ENCODE measurements at places on chromosomes 16 and 17.

DNA sequence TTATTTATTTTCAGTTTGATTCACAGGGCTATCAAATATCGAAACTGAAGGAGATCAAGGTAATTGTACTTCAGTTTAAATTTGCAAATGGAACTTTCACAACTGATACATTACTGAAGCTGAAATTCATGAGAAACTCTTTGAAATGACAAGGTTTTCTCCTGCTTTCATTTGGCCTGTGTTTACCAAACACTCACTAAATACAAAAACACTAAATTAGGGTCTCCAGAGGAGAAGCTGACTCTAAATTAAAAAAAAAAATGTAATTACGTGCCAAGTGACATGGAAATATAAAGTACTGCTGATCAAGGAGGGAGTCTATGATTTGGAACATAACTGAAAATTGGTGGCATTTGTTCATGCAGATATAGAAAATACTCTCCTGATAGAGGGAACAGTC lies 205.8 kb downstream of the CDH11 start:
- DNase-seq: no peak

- no peak for DNase-seq
These were observed 514 bp downstream of the THRA start for GRCh38 chr17:40063187-40063771.

DNA sequence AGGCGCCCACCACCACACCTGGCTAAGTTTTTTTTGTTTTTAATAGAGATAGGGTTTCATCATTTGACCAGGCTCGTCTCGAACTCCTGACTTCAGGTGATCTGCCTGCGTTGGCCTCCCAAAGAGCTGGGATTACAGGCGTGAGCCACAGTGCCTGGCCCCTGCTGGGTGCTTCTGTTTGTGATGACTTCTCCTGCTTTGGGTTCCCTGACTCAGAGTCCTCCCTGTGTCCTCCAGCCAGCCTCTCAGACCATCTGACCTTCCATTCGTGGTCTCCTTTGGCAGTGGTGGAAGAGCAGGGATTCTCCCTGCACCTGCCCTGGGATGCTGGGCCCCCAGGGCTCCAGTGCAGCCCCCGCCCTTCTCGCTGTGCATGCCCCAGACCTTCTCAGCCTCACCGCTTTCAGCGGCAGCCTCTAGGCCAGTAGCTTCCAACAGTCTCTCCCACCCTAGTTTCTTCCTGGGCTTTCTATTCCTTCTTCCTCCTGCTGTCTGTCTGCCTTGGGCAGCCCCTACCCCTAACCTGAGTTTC lies 13.2 kb downstream of the BEAN1 start:
- no peak for DNase-seq

DNA sequence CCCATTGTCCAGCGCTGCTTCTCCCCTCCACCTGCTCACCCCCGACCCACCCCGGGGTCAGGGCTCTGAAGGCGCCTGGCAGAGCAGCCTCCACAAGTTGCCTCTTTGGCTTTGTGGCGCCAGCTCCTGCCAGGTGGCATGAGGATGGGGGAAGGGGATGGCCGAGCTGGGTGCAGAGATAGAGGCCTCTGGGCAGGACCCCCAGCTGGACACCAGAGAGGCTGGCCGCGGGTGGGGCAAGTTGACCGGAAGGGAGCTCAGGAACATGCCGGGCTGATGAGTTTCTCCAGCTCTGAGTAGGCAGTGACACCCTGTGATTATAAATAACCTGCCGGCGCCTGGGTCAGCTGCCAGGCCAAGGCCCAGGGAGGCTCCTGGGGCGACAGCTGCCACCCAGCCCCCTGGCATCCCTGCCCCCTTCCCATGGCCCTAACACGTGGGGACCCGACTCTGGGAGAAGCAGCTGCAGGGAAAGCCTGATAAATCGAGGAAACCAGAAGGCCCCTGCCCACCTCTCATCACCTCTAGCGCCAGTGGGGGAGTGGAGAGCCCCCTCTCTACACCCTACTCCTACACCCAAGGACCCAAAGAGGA lies 729 bp downstream of the P2RX5 start:
- DNase-seq: no peak

- DNase-seq: no peak
These were observed 332.8 kb upstream of the ERCC4 start for GRCh38 chr16:13587181-13587580.

GRCh38 chr17:15514469-15514868 lies 47.0 kb upstream of the CDRT4 start:
- DNase-seq: no peak

- DNase-seq: peak; percentile 51
These were observed 9.7 kb downstream of the RMI2 start for GRCh38 chr16:11354733-11355574.

- DNase-seq: no peak
These were observed 6.1 kb downstream of the HAPSTR1 start for GRCh38 chr16:9097266-9098219.

- DNase-seq: no peak
These were observed 12.5 kb downstream of the CMTM3 start for GRCh38 chr16:66617010-66617434.

- DNase-seq: no peak
These were observed 65.4 kb downstream of the MRC2 start for GRCh38 chr17:62692721-62693431.

DNA sequence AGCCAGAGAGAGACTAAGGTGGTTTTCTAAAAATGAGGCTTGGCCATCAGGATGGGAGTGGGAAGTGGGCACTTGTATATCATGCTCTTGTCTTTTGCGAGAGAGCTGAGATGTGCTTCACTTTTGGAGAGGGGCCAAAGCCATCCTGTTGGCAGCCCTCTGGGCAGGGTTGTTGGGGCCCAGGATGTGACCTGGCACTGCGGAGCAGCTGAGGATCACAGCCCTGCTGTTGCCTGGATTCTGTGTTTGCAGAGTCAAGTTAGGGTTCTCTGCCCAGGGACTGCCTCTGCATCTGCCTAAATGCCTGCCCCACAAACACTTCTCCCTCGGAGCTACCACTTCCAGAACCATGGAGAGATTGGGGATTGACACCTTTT lies 71.2 kb downstream of the PLD6 start:
- DNase-seq: no peak

DNA sequence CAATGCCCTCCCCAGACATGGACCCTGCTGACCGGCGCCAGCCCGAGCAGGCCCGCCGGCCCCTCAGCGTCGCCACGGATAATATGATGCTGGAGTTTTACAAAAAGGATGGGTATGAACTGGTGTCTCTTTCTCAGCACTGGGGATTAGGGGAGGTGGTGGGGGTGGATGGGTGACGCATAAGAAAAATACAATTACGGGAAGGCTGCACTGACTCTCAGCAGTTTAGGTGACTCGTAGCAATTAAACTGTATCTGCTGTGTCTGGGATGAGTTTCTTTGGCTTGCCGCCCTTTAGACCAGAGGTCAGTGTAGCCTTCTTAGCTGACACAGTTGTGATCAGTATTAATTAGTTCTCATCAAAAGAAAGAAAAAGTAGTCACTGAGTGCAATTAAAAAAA lies 59.0 kb downstream of the ELAC2 start:
- DNase-seq: no peak

DNA sequence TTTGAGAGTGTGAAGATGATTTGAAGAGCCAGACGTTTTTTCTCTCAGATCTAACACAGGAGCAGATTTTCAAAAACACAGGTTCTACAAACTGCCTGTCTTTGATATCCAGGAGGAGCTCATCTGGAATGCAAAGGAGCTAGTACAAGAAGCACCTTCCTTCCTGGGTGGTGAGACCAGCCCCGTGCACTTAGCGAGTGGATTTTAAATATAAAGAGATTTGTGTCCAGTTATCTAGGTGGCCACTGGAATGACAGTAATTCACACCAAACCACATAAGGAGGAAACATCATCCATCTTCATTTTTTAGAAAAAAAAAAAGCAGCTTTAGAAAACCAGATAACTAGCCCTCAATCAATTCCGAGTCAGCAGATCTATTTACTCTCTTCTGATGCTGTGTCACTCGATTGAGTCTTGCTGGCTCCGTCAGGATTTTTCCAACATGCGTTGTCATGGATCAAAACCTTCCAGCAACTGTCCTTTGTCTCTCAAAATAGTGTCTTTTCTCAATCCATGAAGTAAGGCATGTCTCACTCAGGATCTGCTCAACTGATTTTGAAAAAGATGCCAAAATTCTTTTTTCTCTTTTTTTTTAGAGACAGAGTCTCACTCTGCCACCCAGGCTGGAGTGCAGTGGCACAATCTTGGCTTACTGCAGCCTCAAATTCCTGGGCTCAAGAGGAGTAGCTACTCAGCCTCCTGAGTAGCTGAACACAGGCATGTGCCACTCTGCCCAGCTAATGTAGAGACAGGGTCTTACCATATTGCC lies 451.2 kb upstream of the PSMD7 start:
- no peak for DNase-seq

- no peak for DNase-seq
These were observed 496 bp downstream of the TOX3 start for GRCh38 chr16:52546291-52547003.

- DNase-seq: no peak
These were observed 48.7 kb downstream of the GPRC5B start for GRCh38 chr16:19835968-19836421.

- DNase-seq: no peak
These were observed 4.0 kb downstream of the AKTIP start for GRCh38 chr16:53498984-53499383.

GRCh38 chr17:11256877-11257276 lies 15.9 kb downstream of the SHISA6 start:
- DNase-seq: no peak

GRCh38 chr17:31320241-31320640 lies 1.2 kb downstream of the EVI2A start:
- DNase-seq: no peak

DNA sequence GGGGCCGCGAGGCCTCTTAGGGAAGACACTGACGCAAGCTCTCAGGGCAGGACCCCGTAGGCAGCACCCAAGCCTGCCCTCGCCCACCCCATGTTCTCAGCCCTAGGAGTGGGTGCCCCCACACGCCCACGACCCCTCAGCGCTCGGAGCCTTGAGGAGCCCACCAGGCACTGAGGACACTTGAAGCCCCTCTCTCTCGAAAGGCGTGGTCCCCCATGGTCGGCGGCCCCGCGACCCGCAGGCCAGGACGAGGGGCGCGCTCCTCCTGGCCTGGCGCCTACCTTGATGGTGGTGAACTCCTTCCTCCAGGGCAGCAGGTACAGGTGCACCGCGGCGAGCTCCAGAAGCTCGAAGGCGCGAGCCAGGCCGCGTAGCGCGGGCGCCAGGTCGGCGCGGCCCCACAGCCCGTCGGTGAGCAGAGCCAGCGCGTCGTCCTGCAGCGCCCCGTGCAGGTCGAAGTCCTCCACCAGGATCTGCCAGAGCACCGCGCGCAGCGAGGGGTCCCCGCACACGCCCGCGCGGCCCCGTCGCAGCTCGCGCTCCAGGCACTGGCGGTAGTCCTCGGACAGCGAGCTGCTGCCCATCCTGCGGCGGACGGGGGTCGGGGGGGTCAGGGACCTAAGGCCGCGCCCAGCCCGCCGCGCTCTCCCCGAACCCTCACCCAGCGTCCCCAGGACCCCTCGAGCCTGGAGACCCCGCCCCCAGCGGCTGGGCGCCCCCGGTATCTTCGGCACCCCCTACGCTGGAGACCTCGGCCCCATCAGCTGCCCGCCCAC lies 668 bp downstream of the SPATA2L start:
- peak; percentile 50 for DNase-seq

GRCh38 chr17:47742319-47743181 lies 9.5 kb downstream of the TBX21 start:
- DNase-seq: peak; percentile 28

DNA sequence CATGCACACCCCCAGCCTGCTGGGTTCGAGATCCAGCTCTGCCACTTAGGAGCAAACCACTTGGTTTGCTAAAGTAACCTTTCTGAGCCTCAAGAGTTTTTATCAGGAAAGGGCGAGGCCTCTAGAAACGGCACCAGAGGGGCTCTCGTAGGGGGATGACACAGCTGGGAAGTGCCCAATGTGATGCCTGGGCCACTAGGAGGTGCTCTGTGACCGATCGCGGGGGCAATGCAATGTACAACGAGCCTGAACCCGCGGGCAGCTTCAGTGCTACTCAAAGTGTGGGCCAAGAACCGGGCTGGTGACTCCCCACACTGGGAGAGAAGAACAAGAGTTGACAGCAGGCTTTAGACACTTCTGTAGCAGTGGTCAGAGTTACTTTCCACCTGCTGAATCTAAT lies 9.4 kb downstream of the C16orf89 start:
- DNase-seq: peak; percentile 4

DNA sequence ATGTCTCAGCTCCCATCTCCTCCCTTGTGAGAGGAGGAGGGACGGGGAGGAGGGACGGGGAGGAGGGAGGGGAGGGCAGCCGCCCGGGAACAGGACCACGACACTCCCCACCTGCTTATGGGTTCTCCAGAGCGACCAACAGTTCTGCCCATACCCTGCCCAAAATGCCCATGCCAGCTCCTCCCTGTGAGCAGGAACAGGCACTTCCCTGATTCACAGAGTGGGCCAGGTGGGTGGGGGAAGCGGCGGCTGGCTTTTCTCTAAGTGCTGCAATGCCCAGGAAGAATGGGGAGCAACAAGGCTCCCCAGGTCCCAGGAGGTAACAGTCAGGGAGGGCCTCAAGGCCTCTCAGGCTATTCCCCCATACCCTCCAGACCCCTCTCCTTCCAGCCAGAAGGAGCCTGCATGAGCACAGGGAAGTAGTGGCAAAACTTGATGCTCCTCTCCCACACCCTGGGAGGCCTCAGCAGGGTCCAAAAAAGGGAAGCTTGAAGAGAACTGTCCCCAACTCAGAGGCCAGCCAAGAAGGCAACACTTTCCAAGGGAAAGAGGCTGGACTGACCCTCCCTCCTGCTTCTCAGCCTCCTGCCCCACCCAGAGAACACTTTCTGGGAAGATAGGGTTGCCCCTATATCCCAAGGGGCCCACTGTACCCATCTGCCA lies 53.8 kb downstream of the MYO18A start:
- no peak for DNase-seq

- DNase-seq: no peak
These were observed 72.1 kb downstream of the PDPK1 start for GRCh38 chr16:2609827-2610470.

DNA sequence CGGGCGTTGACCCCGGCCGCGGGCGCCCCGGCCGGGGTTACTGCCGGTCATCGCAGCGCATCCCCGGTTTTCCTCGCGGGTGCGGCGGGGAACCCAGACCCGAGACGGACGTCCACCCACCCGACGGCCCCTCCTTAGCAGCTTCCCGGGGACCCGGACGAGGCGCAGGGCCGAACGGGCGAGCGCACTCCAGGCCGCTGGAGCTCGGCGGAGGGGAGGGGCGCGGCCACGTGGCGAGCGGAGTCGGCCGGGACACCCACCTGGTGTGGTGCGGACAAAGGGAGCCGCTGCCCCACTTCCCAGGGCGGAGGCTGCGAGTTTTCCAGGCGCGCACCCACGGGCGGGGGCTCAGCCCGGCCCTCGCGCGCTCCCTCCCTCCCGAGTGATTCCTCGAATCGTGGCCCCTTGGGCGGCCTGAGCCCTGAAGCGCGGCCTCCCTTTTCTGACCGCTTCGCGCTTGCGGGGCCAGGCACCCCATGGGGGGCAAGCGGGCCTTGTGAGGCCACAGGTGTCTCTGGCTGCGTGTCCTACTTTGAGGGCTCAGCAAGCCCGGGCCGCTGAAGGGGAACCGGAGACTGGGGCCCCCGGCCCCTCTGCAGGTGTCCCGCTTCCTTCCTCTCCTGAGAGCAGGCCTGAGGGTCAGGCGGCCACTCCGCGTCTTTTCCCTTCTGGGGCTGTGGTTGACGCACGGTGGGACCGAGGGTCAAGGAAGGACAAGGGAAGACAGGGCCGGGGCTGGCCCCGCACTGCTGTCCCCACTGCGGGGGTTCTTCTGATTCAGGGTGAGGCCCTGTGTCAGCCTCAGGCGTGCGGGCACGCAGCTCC lies 1.1 kb upstream of the FASN start:
- DNase-seq: no peak

Data from T follicular helper cell (primary cell).